ENCODE measurements at places on chromosomes 3 and 15.

GRCh38 chr3:64343689-64344430 is 118.6 kb upstream of the PRICKLE2 start:
- no peak for DNase-seq

DNA sequence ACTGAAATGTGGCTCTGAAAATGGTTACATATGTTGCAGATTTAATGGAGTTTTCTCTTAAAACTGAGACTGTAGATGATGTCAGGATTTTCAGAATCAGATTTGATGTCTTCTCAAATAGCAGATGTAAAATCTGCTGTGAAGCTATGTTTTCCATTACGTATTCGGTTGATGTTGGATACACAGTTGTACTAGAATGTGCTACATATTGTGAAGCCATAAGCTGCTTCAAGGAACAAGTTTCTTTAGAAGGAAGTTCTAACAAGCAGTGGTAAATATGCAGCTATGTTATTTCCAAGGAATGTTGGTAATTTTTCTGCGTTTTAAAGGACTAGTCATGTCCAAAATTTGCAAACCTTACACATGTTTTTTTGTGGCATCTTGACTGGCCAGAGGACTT is 197.7 kb downstream of the RBMS3 start:
- DNase-seq, result no peak

DNA sequence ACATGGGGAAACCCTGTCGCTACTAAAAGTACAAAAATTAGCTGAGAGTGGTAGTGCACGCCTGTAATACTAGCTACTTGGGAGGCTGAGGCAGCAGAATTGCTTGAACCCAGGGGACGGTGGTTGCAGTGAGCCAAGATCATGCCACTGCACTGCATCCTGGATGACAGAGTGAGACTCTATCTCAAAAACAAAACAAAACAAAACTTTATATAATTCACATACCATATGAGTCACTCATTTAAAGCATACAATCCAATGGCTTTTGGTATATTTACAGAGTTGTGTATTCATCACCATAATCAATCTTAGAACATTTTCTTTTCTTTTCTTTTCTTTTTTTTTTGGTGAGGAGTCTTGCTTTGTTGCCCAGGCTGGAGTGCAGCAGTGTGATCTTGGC is 8.7 kb downstream of the PXK start:
- DNase-seq, result no peak

GRCh38 chr3:111717601-111718000 is 122.5 kb upstream of the ZBED2 start:
- peak; percentile 71 for DNase-seq

GRCh38 chr3:148089171-148089570 is 608.5 kb upstream of the AGTR1 start:
- DNase-seq, result no peak

DNA sequence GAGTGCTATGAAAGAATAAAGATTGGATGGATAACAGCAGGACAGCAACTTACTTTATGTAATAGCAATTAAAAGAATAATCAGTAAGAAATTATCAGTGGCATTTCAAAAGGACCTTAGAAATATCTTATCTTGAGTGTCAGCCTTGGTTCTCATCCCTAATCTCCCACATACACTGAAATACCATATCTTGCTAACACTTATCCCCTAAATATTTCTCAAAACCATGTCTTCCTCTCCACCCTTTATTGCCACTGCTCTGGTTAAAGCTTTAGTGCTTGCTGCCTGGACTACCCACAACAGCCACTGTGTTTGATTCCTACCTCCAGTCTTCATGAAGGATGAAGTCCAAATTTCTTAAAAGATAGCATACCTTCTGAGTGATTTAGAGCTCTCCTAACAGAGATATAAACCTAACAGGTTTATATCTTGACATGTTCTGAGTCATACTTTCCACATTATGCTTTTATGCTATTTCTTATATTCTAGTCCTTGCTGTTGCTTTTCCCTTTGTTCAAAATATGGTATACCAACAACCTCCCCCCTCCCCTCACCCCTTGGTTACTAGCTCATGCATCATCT is 202.8 kb downstream of the RSRC1 start:
- DNase-seq, result no peak

- DNase-seq, result no peak
These were observed 217.0 kb downstream of the ZNF621 start for GRCh38 chr3:40741729-40742128.

DNA sequence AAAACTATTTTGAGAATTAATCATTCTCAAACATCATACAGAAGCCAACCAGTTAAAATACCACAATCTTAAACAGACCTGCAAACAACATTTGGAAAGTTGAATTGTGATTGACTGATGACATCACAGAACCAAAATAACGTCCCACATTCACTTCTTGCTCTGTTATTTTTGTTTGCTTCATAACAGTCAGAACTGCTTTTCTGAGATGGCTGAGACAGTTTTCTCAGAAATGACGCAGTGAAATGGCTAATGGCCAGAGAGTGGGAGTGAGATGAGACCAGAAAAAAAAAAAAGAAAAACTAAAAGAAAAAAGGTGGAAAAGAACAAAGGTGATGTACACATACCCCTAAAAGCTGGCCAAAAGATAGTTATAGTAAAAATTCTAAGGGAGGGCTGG is 1061.2 kb downstream of the FHIT start:
- no peak for DNase-seq
